Tongue (tissue), 3 donors: ENCODE measurements at places on chromosomes 7 and 10. TPM values are rescaled to one million over a fixed set of nuclear protein-coding genes. Genes with fewer than 3 reads are reported as not detected.

FAM131B gene
- 1.5 TPM for total RNA-seq

CCDC201 gene
- not detected for total RNA-seq

AGR3 gene
- total RNA-seq: 4.9 TPM

TMEM273 gene
- total RNA-seq: 8.7 TPM

SPDYE6 gene
- not detected for total RNA-seq

RNF148 gene
- 3.2 TPM for total RNA-seq

WIPF3 gene
- 3.4 TPM for total RNA-seq

ENTPD7 gene
- 9.7 TPM for total RNA-seq

PIP gene
- total RNA-seq: 11.3 TPM

PLCE1 gene
- 20.3 TPM for total RNA-seq

CALCR gene
- 7.0 TPM for total RNA-seq

NANOS1 gene
- 4.6 TPM for total RNA-seq

MEIG1 gene
- not detected for total RNA-seq

EPDR1 gene
- 220 TPM for total RNA-seq
